Fibroblast of skin of scalp (primary cell): ENCODE measurements at places on chromosomes 1 and 21.

- DNase-seq: peak; percentile 96
Observed at GRCh38 chr1:212667223-212668139, 32.2 kb downstream of the BATF3 start.

DNA sequence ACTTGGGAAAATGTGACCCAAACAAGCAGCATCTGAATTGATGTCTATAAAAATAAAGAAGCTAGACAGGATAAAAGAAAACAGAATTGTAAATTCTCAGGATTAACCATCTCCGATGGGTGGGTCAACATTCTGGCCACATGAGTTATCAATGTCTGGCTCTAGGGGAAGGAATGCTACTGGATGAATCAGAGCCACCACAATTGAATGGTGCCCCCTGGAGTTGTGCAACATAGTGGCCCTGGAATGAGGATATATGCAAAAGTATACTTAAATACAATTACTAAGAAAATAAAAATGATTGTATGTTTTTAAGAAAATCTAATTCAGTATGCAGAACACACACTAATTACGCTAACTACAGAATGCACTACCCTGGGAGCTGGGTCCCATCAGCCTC lies 185.6 kb downstream of the TGFBR3 start:
- peak; percentile 91 for DNase-seq

GRCh38 chr1:92476071-92476631 lies 10.6 kb downstream of the GFI1 start:
- no peak for DNase-seq

DNA sequence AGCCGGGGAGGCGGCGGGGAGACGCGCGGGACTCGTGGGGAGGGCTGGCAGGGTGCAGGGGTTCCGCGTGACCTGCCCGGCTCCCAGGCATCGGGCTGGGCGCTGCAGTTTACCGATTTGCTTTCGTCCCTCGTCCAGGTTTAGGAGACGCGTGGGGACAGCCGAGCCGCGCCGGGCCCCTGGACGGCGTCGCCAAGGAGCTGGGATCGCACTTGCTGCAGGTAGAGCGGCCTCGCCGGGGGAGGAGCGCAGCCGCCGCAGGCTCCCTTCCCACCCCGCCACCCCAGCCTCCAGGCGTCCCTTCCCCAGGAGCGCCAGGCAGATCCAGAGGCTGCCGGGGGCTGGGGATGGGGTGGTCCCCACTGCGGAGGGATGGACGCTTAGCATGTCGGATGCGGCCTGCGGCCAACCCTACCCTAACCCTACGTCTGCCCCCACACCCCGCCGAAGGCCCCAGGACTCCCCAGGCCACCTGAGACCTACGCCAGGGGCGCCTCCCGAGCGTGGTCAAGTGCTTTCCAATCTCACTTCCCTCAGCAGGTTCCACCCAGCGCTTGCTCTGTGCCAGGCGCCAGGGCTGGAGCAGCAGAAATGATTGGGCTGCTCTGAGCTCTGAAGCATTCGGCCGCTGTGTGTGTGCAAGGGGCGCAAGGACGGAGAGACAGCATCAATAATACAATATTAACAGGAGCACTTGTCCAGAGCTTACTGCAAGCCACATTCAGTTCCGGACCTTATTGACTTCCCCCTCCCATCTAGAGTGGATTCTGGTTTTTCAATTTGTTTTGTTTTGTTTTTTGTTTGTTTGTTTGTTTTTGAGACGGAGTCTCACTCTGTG lies 10.3 kb downstream of the SIM2 start:
- DNase-seq: no peak

DNA sequence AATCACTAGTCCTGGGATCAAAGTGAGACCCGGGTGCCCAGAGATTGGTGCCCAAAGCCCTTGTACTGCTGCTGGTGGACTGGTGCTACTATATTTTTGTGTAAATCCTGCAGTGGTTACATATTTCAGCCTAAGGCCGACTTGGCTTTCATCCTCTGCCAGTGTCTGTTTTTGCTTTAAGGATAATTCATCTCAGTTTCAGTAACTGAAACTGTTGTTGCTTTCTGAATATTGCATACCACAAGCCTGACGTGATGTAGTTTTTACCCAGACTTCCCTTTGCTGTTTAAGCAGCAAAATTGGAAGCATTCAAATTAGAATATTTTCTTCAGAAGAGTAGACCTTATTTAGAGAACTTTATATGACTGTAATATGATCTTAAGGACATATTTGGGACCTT lies 341.8 kb downstream of the RYR2 start:
- peak; percentile 90 for DNase-seq
